ENCODE measurements at places on chromosomes 5 and 9. TPM values are rescaled to one million over a fixed set of nuclear protein-coding genes. Genes with fewer than 3 reads are reported as not detected.

Gene IL5
- total RNA-seq = not detected

DNA sequence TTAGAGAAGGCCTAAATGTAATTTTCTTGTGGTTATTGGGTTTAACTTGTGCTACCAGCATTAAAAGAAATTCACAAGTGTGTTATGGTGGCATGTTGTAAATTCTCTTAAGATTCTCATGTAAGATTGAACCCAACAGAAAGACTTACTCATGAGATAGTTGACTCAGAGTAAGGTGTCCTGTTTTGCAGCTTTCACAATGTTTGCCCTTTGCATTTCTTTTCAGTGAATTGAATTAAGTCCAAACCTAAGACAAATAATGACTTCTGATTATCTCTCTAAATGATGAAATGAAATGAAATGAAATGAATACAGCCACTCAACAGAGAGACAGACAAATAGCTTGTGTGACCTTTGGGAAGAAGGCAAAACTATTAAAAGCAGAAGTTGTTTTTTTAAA, 1696.9 kb upstream of the WWC1 start:
- no peak for DNase-seq

Gene SNCB
- total RNA-seq = 0.80 TPM

GRCh38 chr5:1435369-1435768, 9.9 kb downstream of the SLC6A3 start:
- DNase-seq = no peak

DNA sequence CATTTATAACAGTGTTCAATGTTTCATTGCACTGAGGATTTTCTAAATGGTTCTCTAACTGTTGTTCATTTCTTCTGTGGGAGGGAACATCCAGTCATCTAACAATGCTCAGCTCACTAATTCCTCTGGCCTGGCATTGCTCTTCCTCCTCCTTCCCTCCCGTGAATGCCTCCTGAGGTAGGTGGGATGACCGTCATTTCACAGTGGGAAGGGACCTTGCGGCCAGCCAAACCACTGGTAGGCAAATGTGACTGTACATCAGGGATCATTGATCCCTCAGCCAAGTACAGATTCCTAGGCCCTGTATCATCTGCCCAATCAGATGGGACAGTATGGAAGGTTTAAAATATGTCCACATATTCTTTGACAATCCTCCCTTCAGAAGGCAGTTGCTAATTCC, 23.7 kb upstream of the VDAC1 start:
- DNase-seq = no peak

- no peak for DNase-seq
Observed at GRCh38 chr9:113343732-113344231, 3.7 kb upstream of the WDR31 start.

Gene GDF9
- 0.33 TPM for total RNA-seq

Gene AQP7
- 0.64 TPM for total RNA-seq

DNA sequence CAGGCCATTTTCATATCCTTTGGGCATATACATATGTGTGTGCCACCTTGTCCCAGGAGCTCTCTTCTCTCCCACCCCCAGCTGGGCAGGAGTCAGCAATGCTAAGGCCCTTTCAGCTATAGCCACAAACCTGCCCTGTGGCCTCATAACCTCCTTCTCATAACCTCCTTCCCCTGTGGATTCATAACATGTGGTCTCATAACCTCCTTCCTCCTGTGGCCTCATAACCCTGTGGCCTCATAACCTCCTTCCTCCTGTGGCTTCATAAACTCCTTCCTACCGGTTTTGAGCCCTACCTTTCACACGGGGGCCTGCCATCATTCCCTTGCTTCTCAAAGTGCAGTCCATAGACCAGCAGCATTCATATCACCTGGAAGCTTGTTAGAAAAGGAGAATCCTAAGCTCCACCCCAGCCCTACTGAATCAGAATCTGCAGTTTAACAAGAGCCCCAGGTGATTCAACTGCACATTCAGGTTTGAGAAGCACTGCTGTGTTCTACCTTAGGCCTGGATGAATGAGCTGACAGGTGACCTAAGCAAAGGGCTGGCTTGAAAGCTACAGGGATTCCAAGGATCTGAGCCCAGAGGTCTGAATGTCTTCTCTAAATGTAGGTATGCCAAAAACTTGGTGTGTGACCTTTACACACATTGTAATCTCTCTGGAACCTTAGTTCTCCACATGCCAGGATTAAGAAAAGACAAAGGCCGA, 41.9 kb upstream of the PLPP6 start:
- DNase-seq = no peak

Gene FAM153A
- total RNA-seq = not detected

Gene CDX1
- 0.59 TPM for total RNA-seq

Gene LRRC70
- 35.0 TPM for total RNA-seq

- DNase-seq = no peak
Observed at GRCh38 chr5:54514291-54514690, 3.3 kb upstream of the SNX18 start.

Gene KIF20A
- total RNA-seq = 10.3 TPM

DNA sequence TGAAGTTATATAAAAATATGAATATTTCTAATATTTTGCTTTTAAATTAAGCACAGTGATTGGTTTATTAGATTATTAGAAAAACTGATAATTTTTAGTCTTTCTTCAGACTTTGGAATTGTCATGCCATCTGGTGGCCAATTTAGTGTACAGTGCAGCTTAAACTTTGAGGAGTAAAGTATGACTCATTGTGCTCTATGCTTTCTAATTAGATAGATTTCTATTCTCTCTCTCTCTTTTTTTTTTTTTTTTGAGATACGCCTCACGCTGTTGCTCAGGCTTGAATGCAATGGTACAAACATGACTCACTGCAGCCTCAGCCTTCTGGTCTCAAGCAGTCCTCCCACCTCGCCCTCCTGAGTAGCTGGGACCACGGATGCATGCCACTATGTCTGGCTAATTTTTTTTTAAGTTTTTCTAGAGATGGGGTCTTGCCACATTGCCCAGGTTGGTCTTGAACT, 42.1 kb upstream of the GPR21 start:
- DNase-seq = no peak

DNA sequence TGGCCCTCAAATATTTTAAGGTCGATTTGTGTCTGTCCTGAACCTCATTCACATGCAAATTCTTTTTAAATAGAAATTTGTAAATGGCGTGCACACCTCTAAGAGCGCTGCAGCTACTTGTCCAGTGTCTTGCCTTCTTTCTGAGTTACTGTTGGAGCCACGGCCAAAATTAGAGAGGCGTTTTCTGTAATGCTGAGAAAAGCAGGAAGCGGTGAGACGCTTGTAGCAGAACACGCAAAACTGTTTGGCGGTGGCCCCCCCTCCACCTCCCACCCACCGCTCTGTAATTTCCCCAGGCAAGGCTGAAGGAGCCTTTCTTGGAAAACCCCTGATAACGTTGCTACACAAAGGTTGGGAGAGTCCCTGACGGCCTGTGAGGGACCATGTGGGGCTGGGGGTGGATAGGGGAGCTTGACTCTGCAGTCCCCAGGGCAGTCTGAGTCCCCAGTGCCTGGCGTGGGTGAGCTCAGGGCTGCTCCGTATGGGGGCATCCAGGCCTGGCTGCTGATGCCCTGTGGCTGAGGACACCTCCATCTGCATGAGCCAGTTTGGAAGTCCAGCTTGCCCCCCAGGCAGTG, 96.5 kb downstream of the GADD45G start:
- DNase-seq = no peak

GRCh38 chr5:127865273-127865672, 162.1 kb downstream of the CCDC192 start:
- DNase-seq = no peak

Gene TRIP13
- total RNA-seq = 8.4 TPM

Gene BTNL9
- total RNA-seq = 24.3 TPM

DNA sequence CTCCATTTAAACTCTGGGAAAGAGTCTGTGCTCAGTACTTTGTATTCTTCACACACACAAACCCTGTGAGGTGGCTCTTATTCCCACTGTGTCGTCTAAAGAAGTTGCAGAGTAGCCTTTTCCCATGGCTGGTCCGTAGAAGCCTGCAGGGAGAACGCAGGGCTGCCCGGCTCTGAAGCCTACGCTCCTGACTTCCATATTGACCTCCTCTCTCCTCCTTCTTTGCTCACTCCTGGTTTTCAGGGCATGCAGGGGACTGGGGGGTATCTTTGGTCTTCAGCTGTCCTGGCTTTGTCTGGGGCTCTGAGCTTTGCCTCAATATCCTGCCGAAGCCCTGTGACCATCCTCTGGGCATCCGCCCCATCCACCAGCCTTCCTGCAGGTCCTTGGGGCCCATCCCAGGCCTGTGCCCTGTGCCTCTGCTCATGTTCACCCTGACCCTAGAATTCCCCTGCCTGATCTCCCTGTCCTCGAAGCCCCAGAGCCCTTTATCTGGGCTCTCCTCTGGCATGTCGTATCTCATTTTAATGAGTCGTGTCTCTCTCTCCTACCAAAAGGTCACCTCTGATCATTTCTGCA, 83.8 kb upstream of the FSTL4 start:
- no peak for DNase-seq

DNA sequence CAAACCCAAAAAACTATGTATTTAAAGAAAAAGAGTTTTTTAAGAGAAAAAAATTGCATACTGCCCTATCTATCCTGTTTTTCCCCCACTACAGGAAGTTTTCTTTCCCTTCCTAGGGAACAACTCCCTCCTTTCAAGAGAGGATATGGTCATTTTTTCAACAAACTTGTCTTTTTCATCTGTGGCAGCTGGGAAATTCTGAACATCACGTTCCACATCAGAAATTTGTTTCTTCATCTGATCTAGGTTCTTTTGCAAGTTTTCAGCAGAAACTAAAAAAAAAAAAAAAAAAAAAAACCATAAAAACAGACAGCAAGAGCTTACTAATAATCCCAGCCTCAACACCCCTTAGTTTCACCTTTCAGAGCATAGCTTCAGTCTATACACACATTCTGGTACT, 38.5 kb downstream of the PCDHGC5 start:
- no peak for DNase-seq

DNA sequence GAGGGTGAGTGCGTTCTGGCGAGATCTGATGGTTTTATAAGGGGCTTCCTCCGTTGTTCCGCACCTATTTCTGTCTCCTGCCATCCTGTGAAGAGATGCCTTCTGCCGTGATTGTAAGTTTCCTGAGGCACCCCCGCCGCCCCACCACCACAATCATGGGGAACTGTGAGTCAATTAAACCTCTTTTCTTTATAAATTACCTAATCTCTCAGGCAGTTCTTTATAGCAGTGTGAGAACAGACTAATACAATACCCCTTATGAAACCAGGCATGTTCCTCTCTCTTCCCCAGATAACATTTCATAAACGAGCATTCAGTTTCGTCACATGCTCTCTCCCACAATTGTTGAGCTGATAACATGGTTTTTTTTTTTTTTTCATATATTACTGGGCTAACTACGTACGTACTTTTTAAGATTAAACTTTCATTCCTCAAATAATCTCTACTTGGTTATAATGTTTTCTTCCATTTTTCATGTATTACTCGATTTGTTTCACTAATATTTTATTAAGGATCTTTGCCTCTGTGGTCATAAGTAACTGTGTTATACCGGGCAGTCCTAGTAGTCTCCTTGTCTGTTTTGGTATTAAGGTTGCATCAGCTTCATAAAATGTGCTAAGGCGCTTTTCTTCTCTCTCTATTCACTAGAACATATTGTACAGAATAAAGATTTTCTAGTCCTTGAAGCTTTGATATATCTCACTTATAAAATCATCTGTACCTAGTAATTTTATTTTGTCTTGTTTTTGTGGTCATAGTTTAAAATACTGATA, 64.9 kb upstream of the MVB12B start:
- DNase-seq = no peak

- DNase-seq = no peak
Observed at GRCh38 chr9:129863059-129863690, 27.9 kb downstream of the USP20 start.

- no peak for DNase-seq
Observed at GRCh38 chr5:109916481-109917153, 226.9 kb downstream of the MAN2A1 start.

DNA sequence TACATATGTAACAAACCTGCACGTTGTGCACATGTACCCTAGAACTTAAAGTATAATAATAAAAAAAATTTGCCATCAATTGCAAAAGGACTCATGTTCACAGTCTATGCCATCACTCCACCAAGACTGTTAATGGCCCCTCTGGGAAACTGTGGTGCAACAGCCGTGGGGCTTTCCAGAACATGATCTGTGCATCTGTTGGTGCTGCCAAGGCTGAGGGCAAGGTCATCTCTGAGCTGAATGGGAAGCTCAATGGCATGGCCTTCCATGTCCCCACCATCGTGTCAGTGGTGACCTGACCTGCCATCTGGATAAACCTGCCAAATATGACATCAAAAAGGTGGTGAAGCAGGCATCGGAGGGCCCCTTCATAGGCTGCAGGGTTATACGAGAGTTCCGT, 33.4 kb upstream of the AGXT2 start:
- no peak for DNase-seq

Gene BTNL8
- total RNA-seq = 0.59 TPM

Gene BTNL3
- 0.36 TPM for total RNA-seq

DNA sequence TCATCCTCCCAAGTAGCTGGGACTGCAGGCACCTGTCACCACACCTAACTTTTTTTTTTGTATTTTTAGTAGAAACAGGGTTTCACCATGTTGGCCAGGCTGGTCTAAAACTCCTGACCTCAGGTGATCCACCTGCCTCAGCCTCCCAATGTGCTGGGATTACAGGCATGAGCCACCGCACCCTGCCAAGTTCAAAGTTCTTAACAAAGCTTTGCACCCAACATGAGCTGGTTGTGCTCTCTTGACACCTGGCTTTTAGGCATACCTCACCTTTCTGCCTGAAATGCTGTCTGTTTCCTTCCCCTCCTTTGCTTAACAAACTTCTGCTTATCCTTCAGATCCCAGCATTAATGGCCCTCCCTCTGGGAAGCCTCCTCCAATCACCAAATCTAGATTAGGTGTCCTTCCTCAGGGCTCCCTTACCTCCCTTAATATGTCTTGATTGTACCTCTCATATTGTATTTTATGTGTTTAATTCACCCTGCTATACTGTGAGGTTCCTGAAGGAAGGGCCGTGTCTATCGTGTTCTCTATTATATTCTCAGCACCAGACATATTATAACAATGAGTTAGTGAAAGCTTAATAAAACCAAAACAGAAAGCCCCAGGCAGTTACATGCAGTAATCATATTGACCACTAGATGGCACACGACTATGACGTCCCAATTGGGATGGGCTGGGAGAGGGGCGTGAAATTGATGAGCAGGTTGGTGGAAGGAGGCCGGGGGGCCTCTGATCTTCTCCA, 62.9 kb upstream of the PPARGC1B start:
- DNase-seq = peak; percentile 37

GRCh38 chr5:9082996-9083395, 462.9 kb downstream of the SEMA5A start:
- no peak for DNase-seq
